ENCODE measurements at places on chromosomes 12 and 14.

GRCh38 chr12:28189784-28190320 lies 404 bp upstream of the CCDC91 start:
- DNase-seq: no peak

- DNase-seq: no peak
Observed at GRCh38 chr14:102951799-102952198, 29.3 kb downstream of the AMN start.

- DNase-seq: no peak
Observed at GRCh38 chr12:109919456-109919855, 19.4 kb downstream of the TCHP start.

- DNase-seq: no peak
Observed at GRCh38 chr12:28144059-28144458, 46.2 kb upstream of the CCDC91 start.

- DNase-seq: peak; percentile 13
Observed at GRCh38 chr12:110224379-110225304, 56.4 kb upstream of the ATP2A2 start.

- DNase-seq: no peak
Observed at GRCh38 chr14:32985866-32986265, 47.2 kb downstream of the NPAS3 start.

GRCh38 chr12:124165695-124166094 lies 129.2 kb upstream of the RFLNA start:
- no peak for DNase-seq

- DNase-seq: no peak
Observed at GRCh38 chr12:22687361-22688076, 62.5 kb downstream of the ETNK1 start.

- no peak for DNase-seq
Observed at GRCh38 chr12:132322206-132323132, 6.9 kb downstream of the GALNT9 start.

Data from NCI-H1105 treated with DMSO at 0.1 percent for 48 hours (cell line).